Activated naive CD4-positive, alpha-beta T cell (primary cell): ENCODE measurements at places on chromosomes 11 and 22.

DNA sequence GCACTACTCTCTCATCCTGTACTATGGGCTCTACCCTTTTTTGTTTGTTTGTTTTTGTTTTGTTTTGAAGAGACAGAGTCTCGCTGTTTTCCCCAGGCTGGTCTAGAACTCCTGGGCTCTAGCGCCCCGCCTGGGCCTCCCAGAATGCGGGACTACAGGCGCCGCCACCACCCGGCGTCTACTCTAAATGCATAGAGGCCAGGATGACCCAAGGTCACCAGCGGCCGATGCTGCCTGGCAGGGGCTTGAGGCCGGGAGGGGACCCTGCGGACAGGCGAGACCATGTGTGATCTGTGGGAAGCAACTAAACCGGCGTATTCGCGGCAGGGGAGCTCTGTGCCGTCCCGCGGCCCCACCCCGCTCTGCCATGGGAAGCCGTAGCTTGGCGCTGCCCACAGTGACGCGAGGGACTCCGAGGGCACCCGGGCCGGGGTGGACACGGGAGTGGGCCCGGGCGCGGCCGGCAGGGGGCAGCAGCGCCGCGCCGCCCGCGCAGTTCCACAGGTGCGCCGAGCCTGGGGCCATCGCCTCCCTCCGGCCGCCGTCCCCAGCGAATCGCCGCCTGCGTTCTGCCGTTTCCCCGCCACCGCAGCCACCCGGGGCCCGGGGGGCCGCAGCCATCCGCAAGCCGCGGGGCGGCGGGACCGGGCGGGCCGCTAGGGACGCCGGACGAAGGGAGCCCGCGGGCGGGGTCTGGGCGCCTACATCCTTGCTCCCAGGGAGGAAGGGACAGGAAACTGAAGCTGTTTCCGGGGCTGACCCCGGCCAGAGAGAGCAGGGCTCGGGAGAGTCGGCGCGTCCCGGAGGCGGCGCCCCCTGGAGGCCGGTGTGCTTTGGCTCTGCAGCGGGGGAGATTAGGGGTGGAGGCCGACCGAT lies 12.3 kb upstream of the HDHD5 start:
- DNase-seq, result peak; percentile 63

GRCh38 chr11:9700105-9700801 lies 36.4 kb downstream of the SWAP70 start:
- no peak for DNase-seq

DNA sequence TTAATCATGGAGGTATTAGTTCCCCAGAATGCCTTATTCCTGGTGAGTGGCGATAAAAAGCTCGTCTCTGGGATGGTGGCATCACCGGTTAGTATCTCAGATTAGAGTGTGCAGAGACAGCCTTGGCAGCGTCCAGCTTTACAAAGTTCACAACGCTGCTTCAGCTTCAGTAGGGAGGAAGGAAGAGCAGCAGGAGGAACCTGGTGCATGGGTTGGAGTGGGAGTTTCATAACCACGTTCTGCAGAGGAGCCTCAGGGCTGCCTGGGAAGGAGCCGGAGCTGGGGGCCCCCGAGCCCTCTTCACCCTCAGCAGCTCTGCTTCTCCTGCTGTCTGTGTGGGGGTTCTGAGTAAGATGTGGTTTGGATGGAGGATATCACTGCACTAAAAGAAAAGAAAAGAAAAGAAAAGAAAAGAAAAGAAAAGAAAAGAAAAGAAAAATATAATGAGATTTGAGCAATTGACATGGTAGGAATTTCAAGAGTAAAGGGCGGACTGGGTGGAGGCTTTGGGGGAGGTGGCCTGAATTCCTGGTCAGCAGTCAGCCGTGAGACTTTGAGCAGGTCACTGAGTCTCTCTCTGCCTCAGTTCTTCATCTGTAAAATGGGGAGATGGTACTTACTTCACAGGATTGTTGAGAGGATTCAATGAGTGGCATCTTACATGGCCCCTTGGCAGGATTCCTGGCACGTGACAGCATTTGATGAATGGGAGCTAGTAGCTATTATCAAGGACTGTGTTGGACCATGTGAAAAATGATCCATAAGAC lies 6.5 kb downstream of the ASPHD2 start:
- no peak for DNase-seq

DNA sequence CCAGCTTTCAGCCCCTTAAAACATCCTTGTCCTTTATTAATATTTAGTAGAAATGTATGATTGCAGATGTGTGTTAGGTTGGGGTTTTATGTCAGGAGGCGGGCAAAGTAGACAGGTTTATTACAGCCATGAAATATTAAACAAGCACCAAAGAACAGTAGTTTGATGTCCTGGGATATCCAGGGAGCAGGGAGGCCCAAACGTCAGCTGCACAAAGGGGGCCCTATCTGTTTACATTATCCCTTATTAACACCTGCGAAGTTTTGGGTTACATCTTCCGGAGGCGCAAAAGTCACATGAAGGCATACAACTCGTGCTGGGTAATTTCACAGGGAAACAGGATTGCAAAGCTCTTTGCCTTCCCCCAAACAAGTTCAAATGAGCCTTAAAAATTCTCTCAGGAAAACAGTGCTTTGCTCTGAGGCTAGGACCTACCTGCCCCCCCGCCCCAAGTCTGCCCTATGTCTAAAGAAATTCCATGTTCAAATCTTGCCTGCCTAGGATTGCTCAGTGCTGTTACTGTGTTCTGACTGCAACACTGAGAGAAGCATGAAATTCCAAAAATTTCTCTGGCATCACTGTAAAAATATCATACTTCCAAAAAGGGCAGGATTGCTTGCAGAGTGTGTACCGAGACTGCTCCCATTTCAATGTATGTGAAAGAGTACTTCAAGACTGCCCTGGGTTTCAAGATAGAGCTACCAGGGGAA lies 8.9 kb downstream of the MN1 start:
- DNase-seq, result no peak

DNA sequence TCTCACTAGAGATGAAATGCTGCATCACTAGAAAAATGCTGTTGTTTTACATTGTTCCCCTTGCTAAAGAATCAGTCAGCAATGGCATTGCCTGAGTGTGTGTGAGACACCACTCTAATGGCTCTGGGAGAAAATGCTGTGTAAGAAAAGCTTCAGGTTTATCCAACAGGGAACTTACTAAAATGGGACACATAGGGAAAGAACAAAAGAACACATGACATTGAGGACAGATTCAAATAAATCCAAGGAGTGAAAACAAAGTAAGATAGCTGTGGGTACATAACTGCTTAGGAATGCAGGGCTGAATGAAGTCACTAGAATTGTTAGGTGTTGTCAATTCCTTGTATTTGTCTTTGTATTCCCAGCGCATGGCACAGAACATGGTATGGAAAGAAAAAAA lies 24.2 kb downstream of the BLID start:
- no peak for DNase-seq

DNA sequence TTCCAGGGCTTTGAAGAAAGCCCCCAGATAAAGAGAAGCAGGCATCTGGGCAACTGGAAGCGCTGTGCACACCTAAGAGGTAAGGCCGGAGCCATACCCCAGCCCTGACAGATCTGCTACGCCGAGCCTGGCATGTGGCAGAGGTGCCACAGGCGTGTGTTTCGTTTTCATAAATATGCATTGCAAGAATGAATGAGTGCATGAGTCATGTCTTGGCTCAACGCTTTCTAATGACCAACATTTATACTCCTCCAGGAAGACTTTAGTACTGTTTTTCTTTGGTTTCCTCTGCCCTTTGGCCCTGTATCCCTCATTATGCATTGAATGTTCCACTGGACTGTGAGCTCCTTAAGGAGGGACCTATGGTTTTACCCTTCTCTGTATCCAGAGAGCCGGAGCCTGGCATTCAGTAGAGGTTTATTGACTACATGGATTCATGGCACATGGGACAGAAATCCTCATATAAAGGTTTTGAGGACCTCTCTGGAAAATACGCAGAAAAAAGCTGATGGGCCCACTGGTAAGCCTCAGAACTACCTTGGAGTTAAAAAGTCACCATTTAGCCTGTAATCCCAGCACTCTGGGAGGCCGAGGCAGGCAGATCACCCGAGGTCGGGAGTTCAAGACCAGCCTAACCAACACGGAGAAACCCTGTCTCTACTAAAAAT lies 38.9 kb upstream of the CSNK2A3 start:
- no peak for DNase-seq

DNA sequence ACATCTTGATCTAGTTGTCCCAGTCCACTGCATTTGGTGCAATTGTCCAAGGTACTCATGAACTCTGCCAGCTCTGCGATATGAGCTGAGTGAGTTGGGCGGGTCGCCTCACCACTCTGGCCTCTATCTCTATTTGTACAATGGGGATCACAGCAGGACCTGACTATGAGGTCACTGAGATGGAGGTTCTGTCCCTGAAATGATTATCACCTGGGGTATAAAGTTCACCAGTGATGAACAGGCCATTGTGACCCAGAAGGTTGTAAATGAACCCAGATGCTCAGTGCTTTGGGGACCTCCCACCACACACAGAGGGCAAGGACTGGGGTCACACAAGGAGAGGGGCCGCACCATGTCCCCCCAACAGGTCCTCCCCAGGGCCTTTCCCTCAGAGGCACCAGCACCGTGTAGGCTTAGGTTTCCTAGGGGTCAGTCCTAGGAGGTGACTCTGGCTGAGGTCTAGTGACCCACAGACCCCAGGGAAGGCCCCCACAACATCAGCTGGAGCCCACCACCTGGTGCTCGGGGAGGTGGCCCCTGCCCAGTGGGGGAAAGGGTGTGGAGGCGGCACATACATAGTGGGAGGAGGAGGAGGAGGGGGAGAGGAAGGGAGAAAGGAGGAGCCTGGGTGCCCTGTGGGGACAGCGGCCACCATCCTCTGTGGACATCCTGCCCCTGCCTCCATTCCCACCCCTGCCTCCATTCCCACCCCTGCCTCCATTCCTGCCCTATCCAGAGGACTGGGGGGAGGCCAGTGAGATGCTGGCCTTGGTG lies 25.0 kb upstream of the IGLL1 start:
- DNase-seq, result no peak

GRCh38 chr22:48713272-48714205 lies 1114.1 kb downstream of the BRD1 start:
- DNase-seq, result no peak

GRCh38 chr11:63884196-63884932 lies 32.6 kb downstream of the RCOR2 start:
- DNase-seq, result no peak
